ENCODE measurements at places on chromosomes 4 and X.

DNA sequence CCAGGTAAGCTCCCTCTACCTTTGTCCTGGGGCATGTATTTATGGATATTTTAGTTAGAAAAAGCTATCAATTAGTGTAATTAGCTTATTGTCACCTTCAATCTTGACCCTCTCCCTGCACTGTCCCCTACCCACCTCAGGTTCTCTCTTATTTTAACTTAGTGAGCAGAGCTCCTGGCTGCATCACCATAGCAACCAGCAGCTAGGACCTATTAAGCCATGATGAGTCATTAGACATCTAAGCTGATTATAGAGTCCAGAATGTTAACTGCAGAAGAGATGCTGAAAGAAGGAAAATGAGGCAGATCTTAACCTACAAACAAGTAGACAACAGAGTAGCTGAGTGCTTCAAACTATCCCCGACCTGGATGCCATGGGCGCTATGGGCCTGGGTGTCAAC, 36.6 kb downstream of the MAGEE2 start:
- DNase-seq, result no peak

- no peak for DNase-seq
Observed at GRCh38 chr4:22500831-22501714, 14.8 kb downstream of the ADGRA3 start.

- DNase-seq, result no peak
Observed at GRCh38 chr4:121226362-121226761, 62.2 kb upstream of the TNIP3 start.

- no peak for DNase-seq
Observed at GRCh38 chr4:17189401-17189720, 290.9 kb upstream of the LDB2 start.

DNA sequence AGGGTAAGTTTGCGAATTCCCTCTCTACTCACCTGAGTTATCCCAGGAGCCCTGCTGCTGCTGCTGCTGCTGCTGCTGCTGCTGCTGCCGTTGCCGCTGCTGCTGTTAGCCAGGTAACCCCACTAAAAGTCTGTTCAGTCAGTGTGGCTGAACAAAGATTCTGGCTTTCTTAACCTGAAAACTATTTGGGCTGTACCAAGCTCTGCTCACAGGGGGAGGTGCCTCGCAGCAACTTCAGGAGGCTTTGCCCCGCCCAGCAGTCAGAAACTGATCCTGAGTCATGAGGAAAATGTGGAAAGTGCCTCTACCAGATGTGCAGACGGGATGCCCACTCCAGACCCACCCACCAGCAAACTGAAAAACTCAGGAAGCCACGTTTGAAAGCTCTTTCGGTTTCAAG, at the start of gene CAPN6:
Gene CAPN6 (minus strand): TSS at position 145 of the 400 bp plus-strand sequence. CDS start 6,547 bp downstream, outside the sequence.
- no peak for DNase-seq

DNA sequence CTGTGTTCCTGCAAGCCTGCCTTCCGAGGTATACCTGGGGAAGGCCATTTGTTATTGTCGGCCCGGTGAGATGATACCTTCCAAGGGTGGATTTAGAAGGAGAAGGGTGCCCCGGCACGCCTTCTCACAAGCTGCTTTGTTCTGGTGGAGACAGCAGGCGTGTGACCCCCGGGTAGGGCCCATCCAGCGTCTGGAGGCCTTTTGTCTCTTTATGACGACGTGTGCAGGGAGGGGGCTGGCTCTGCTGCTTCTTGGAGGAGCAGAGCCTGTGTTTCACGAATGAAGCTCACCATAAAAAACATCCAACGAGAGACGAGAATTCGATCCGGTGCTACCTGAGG, 45.3 kb downstream of the SHOX start:
- no peak for DNase-seq

GRCh38 chrX:43743100-43743822, 87.2 kb downstream of the MAOA start:
- DNase-seq, result no peak

GRCh38 chrX:18360867-18361266, 6.4 kb upstream of the SCML2 start:
- no peak for DNase-seq

- DNase-seq, result no peak
Observed at GRCh38 chr4:42653626-42654560, 3.0 kb downstream of the ATP8A1 start.

DNA sequence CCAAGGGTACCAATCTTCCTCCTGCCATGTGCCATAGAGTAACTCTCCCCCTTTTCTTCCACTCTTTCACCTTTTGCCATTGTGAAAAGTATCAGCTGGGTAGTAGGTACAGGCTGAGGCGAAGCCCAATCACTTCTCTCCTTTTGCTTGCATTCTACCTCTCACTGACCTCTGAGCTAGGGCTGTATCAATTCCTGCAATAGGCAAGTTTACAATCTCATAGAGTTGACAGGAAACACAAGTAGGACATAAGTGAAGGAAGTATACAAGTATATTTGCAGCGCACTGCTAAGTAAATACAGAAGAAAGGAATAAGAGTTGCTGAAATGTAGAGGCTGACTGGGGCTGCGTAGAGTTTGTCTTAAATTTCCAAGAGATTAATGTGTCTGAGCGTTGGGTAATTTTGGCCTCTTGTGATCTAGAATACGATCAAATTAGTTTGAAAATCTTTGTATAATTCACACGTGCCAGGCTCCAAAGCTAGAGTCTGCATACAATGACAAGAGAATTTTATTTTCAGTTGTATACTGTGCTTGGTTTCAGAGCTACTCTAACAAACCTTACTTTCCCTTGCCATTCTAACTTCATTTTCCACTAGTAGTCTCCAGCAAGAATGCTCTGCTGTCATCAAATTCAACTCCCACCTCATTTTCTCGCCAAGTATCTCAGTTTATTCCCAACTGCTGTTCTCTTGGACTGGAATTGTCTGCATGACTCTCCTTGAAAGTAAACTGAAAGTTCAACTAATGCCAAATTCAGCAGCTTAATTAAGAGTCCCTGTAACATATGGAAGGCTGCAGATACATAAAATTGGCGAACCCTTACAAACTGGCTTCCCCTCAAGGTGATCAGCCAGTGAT, 90.3 kb downstream of the ATP11C start:
- no peak for DNase-seq

DNA sequence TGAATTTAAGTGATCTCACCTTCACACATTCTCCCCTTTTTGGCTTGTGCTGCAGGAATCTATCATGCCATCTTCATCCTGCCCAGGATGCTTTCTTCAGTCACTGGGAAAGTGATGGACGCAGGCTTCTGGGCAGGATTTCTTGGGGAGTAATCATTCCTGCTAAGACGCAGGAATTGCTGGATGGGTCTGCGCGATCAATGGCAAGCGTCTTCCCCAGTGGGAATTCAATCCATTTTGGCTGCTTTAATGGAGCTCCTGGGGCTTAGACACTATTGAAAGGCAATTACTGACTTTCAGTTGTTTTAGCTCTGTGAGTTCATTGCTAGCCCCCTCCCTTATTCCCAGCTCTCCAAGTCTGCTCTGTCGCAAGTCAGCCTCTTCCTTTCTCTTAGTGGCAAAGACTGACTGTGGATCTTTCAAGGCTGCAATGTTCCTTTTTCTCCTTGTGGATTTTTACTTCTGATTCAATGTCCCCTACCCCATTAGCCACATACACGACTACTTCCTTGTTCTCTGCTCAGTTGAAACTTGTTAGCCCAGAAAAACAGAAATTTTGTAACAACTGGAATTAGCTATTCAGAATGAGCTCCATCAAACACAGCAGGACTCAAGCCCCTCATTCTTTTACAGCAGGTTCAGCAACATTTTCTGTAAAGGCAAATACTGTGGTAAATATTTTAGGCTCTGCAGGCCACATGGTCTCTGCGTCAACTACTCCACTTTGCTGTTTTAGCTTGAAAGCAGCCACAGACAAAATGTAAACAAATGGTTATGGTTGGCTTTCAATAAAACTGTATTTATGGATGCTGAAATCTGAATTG, 154.9 kb downstream of the ASB9 start:
- no peak for DNase-seq

DNA sequence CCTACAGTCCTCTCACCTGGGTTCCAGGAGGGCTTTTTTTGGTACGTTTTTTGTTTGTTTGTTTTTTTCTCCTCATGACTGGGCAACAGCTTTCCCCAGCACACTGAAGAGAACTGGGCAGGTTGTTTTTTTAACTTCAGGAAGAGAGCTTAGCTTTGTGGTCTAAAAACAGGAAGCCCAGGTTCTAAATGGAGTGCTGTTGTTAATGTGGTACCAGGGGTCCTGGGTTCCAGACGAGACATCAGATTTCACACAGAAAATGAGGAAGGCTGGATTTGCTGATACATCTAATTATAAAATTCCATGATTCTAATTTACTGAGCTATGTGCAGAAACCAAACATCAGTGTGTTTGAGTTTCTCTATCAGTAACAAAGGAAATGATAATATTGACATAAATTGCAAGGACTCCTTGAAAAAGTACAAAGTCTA, 4.2 kb downstream of the MYOZ2 start:
- DNase-seq, result no peak

DNA sequence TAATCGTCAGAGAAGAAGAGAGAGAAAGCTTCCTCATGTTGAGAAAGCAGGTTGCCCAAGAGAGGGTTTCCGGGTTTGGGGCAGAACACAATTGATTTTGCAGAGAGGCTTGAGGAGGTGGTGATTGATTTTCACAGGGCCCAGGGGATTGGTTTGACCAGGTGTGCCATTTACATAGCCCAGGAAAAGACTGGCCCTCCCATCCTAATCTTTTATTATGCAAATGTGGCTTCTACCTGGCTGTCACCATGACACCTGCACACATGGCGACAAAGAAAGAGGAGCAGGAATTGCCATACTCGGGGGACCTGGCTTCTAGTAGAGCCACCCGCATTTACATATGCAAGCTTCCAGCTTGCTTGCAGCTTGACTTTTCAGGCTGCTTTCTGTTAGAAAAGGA, 405.3 kb downstream of the PPP4R3C start:
- DNase-seq, result no peak

DNA sequence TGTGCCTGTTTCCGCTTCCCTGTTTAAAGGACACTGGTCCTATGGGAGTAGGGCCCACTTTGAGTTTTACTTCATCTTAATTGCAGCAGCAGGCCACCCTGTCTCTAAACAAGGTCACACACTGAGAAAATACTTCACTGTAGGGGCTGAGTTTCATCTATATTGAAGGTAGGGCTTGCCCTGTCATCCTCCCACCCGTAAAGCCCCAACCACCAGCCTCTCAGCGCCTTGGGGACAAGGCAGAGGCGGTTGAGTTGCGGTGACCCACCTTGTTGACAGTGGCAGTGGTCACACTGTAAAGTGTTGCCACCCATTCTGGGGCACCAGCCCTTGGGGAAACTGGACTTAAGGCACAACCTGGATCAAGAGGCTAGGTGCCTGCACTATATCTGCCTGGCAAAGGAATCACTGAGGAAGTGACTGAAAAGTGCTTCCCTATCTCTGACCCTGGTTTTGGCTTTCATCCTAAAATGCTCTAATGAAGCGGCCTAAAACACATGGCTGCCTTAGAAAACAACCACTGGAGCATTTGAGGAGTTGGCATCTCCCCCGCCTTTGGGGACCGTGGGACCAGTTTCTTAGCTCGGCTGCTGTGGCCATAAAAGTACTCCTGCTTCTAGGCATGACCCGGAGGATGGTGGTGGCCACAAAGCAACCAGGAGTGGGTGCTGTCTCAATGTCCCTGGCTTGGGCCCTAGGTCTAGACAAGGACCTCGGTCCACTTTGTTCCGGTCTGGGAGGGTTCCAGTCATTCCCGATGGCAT, 7.8 kb upstream of the WDR1 start:
- no peak for DNase-seq

GRCh38 chr4:26386386-26386785, 65.6 kb downstream of the RBPJ start:
- no peak for DNase-seq

GRCh38 chr4:65007841-65008439, 598.7 kb upstream of the TECRL start:
- no peak for DNase-seq

Data from cortex of kidney (tissue), 1 donor.